ENCODE measurements at places on chromosomes 4 and X. TPM values are rescaled to one million over a fixed set of nuclear protein-coding genes. Genes with fewer than 3 reads are reported as not detected.

CPXCR1 gene
- 0.14 TPM for total RNA-seq

- no peak for DNase-seq
Observed at GRCh38 chrX:21581479-21581878, 76.7 kb downstream of the KLHL34 start.

DNA sequence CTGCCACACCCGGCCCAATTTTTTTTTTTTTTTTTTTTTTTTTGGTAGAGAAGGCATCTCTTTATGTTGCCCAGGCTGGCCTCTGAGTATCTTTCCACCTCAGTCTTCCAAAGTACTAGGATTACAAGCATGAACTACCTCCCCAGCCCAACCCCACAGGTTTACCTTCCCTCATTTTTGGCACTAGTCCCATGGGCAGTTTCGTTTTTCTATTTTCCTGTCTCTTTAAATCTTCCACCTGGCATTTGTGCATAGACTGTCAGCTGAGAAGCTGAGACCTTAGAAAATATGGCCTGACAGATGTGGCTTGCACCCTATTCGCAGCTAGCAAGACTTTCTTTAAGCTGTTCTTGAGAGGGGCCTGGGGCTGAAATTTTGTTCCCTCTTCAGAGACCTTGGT is 27.9 kb downstream of the TNIP2 start:
- DNase-seq, result no peak

GRCh38 chr4:107740381-107740780 is 20.3 kb upstream of the PAPSS1 start:
- peak; percentile 27 for DNase-seq

DNA sequence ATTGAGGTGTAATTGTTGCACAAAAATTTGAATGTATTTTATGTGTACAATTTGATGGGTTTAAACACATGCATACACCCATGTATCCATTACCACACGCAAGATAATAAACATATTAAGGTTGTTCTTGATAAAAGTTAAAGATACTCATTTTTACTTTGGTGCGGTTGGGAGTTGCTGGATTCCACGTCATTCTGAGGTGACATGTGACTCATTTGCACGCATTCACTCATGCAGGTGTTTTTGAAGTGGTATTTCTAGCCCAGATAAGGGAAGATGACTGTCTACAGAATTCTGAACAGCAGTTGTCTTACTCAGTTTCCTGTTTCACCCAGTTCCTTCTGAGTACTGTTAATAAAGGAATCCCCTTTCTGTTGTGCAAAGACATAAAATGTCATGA is 142.0 kb downstream of the RTL3 start:
- DNase-seq, result no peak
